ENCODE measurements at places on chromosomes 3 and 15. TPM values are rescaled to one million over a fixed set of nuclear protein-coding genes. Genes with fewer than 3 reads are reported as not detected.

Gene PLCL2
- total RNA-seq = 16.1 TPM

Gene GORASP1
- 35.4 TPM for total RNA-seq

Gene ROBO2
- total RNA-seq = 1.1 TPM

Gene FOXL2
- total RNA-seq = 0.11 TPM

Gene IQCH
- 4.2 TPM for total RNA-seq

Gene HEMK1
- total RNA-seq = 12.2 TPM

Gene ATP13A5
- total RNA-seq = not detected

Gene KLHL25
- 3.3 TPM for total RNA-seq

Gene RETNLB
- total RNA-seq = not detected

Gene DGKG
- 7.0 TPM for total RNA-seq

Gene CHST14
- total RNA-seq = 15.8 TPM

Gene STRA6
- 0.39 TPM for total RNA-seq

Gene TRPM1
- total RNA-seq = not detected

Gene ATP2C1
- total RNA-seq = 64.0 TPM

Gene THRB
- 1.6 TPM for total RNA-seq

Gene VILL
- 6.5 TPM for total RNA-seq

All from articular chondrocyte of knee joint (primary cell).